ENCODE measurements at places on chromosomes 5 and 9.

GRCh38 chr9:38001430-38001829 is 67.6 kb downstream of the SHB start:
- DNase-seq, result no peak

GRCh38 chr5:40402007-40402364 is 277.7 kb upstream of the PTGER4 start:
- DNase-seq, result no peak

DNA sequence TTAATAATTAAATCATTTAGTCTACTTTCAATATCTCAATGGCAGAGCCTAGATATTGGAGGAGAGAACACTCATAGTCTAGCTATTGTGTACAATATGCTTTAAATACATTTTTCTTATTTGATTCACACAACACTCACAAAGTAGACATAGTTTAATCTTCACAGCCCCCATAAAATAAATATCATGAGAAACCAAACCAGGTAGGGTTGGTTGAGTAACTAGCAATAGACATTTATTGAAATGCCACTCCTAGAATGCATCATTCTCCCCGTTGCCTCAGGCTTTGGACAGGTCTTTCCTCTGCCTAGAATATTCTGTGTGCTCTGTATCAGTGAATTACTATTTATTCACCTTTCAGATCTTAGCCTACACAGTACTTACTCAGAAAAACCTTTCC is 141.9 kb downstream of the CEMIP2 start:
- DNase-seq, result no peak

- peak; percentile 85 for DNase-seq
Measured at GRCh38 chr9:136527721-136528710, 17.8 kb downstream of the NOTCH1 start.

- no peak for DNase-seq
Measured at GRCh38 chr9:2413160-2413805, 208.3 kb upstream of the VLDLR start.

DNA sequence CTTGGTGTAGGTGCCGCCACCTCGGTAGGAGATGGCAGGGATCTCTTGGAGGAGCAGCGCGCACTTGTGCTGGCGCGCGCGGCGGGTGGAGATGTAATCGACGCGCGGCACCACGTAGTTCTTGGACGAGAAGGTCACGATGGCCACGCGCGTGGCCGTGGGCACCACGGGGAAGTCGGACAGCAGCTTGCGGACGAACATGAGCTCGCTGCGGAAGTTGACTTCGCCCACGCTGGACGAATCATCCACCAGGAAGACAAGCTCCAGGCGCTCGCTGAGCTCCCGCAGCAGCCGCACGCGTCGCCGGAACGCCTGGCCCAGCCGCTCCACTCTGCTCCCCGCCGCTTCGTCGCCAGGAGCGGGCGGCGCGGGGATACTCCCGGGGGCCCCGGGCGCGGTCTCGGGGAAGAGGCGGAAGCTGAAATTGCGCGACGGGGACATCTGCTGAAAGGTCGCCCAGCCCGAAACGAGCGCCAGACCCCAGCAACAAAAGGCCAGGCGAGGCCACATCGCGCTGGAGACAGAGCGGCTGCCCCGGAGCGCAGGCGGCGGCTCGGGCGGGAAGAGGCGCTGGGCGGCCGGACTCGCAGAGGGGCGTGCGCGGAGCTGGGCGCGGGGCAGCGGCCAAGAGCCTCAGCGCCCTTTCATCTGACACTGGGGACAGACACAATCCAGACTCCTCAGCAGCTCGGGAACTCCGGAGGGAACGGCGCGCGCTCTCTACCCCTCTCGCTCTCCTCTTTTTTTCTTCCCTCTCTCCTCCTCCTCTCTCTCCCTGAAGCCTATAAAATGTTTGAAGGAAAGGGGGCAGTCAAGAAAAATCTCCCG is at the start of gene SVEP1:
SVEP1 (minus strand) TSS at position 708 of the 828 bp plus-strand sequence; CDS start at position 510, 198 bp downstream.
- DNase-seq, result peak; percentile 53

DNA sequence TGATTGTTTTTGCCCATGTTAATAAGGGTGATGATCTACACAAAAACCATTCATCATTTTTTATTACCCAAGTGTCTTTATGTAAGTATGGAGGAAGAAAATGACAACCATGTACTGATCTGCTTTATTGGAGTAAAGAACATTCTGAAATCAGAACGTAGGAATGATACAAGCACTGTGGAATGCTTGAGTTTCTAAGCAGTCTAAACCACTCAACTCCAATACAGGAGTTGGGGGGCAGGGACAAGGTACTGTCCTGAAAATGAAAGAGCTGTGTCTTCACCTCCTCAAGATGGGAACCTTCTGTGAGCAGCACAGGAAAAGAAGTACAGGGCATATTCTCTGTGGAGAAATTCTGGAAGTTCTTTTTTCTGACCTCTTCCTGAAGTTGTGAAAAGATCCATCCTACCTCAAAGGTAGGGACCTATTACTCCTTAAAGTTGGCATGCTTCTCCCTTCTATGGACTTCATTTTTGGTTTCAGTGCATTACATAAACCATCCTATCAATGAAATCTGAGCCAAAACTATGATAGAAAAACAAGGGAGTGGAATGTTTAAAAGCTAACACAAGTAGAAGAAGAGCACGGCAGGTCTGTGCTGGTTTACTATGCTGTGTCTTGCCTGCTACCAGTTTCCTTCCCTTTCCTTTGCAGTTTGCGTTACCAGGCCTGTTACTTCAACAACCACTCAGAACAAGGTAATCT is 202.6 kb downstream of the SEMA5A start:
- DNase-seq, result no peak

GRCh38 chr5:39772307-39772706 is 347.5 kb upstream of the DAB2 start:
- DNase-seq, result no peak

DNA sequence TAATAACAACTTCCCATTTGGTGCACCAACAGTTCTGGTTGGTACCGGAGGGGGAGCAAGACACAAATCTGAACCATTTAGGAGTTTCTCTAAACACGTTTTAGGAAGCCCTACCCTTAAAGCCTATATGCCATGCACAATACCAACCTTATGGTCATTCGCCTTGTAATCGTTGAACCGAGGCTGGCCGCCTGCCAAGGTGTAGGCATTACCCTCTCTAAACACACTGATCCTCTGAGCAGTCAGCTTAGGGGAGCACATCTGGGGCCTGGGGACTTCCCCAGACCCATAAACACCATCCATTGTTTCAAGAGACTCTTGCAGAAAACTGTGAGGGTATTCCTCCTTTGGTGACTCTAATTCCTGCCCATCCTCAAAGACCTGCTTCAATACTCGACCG is 328 bp downstream of the GRXCR2 start:
- no peak for DNase-seq

GRCh38 chr9:90180381-90180780 is 462.2 kb downstream of the DIRAS2 start:
- DNase-seq, result no peak

- no peak for DNase-seq
Measured at GRCh38 chr5:147711019-147711418, 71.5 kb downstream of the JAKMIP2 start.

DNA sequence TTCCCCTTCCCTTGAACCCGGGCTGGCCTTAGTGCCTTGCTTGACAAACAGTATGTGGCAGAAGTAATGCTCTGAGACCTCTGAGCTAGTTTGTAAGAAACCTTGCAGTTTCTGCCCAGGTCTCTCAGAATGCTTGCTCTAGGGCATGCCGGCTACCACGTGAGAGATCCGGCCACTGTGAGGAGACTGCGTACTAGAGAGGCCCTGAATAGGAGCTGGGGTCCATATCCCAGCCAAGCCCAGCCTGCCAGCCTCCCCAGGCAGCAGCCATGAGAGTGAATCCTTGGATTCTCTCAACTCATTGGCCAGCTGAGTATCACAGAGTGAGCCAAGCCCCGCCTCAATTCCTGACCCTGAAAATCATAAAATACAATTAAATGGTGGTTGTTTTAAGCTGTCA is 16.0 kb upstream of the COL15A1 start:
- no peak for DNase-seq

- DNase-seq, result peak; percentile 11
Measured at GRCh38 chr5:115898656-115899055, 56.9 kb downstream of the AP3S1 start.

- DNase-seq, result peak; percentile 25
Measured at GRCh38 chr5:119453040-119453373, 710 bp downstream of the HSD17B4 start.

- no peak for DNase-seq
Measured at GRCh38 chr5:93161661-93162654, 419.1 kb downstream of the NR2F1-AS1 start.

DNA sequence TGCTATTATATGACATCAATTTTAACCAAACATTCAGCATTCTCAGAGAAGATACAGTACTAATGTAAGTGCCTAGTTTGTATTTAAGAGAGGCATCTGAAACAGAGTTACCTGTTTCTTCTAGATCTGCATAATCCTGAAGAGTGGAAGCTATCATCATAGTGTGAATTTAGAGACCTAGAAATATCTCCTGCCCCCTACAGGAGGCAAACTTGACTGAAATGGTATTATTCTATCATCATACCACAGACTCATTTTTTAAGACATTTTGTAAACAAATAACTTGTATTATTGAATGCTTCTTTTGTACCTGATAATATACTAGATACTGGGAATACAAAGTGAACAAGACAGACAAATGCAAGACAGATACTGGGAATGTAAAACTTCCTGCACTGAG is 216.8 kb upstream of the RPS23 start:
- no peak for DNase-seq

DNA sequence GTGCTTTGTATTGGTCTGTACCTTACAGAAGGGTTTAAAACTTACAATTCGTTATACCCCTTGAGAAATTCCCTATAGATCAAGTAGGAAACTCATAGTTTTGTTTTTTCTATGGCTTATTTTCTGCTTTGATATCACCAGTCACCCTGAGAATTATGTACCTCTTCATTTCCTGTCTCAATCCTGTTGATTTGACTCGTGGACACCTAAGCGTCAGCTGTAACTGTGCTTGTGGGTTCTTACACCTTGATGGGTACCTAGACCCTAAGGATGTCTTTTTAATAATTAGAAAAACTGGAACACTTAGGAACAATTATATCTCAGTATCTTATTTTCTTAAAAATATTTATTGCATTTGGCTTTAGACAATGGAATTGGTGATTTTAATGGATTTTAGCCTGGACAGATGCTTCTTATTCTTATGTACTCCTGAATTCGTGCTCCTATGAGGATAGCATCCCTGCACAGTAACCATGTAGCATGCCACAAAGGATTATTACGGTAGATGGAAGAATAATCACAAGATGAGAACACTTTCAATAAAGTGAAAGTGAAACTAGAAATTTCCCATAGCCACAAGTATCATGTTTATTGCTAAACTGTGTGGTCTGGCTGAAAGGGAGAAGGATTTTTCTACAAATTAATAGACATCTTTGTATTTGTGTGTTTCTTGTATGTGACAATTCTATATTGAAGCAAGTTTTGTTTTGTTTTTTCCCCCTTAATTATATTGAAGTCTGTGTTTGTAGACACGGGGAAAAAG is 1920.3 kb upstream of the WWC1 start:
- DNase-seq, result no peak

DNA sequence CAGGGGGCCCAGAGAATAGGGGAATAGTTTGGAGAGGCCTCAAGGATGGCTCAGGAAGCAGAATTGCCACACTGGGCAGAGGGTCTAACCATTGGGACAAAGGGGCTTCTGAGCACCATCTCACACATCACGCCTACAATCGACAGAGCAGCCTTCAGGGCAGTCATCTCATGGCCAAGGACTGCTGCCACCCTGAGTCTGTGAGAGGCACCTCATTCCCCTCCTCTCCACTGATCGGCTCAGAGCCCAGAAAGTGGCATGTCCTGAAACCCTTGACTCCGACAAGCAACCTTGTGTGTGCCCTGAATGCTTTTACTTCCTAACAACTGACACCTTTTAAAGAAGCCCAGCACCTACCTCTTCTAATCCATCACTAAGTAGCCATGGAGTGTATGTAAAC is 128.9 kb upstream of the PTPN3 start:
- DNase-seq, result no peak

DNA sequence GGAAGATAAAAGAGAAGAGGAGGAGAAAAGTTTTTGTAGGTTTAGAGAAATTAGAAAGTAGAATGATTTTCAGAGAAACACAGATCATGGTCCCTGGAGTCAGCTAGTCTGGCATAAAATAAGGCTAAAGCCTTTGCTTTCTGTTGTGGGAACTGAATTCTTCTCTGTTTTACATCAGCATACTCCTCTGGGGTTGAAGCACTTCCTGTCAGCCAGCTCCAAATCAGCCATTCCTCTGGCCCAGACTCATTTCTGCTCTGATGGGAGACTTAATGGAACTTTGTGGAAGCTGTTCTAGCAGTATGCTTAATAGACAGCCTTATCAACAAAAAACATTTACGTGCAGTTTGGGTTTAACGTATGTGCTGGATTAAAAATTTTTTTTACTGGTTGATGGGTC is 143.2 kb downstream of the HMHB1 start:
- DNase-seq, result no peak

- no peak for DNase-seq
Measured at GRCh38 chr5:160640406-160640805, 211.6 kb downstream of the ATP10B start.

- DNase-seq, result no peak
Measured at GRCh38 chr5:112083623-112084022, 326.6 kb upstream of the NREP start.

DNA sequence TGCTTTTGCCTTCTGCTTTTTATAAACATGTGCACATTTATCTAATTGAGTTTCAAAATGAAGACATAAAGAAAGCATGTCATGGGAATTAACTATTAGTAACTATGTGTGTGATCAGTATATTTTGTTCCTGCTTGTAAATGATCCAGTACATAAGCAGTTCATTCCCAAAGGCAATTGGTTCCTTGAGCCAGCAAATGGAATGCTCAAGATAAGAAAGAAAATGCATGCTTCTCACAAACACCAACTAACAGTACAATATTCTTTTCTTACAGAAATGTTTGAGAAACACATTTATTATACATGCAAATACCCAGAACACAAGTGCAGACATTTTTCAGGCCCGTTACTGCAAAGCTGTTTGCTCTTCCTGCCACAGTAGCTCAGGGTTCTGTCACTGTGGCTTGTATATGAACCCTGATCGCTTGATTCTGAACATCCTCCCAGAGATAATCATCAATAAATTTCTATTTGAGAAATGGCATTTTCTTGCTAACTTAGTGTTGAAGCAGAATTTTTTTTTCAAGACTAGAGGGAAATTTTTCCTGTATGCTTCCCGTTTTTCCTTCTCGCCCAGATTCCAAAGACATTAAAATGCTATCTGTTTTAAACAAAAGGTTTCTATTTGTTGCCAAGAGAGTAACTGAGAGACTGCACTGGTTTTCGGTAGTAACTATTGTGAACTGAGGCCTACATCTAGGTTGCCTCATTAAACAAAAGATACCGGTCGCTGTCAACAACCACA is 1.9 kb downstream of the GNAQ start:
- no peak for DNase-seq

GRCh38 chr5:171882118-171882517 is 96.5 kb downstream of the SMIM23 start:
- no peak for DNase-seq
